RWPE1 (cell line): ENCODE measurements at places on chromosomes 7 and 10.

DNA sequence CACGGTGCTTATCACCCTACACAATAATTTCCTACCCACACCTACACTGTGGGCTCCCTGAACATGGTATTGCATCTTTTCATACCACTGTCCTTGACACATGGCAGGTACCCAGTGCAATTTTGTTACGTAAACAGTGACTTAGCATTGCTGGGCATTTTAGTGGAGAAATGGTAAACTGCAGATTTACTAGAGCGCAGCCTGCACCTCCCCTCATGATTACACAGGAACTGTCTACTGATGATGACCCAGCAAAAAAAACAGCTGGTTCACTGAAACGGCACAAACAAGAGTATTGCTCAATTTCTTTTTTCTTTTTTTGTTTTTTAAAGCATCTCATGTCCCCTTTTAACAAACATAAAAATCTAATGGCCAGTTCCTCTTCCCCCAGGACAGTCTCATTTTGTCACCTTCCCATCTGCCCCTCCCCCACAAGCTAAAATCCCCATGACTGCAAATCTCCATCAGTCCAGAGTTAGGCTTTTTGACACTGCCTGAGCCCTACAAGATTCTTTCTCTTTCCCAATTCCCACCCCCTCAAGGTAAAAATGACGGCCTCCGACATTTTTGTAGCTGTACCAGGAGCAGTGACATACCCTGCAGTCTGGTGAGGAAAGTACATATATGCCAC is 2.8 kb downstream of the ZNF746 start:
- no peak for DNase-seq

GRCh38 chr10:130079614-130080460 is 30.8 kb downstream of the C10orf143 start:
- no peak for DNase-seq

GRCh38 chr7:38168890-38169570 is 9.0 kb upstream of the STARD3NL start:
- DNase-seq = no peak

DNA sequence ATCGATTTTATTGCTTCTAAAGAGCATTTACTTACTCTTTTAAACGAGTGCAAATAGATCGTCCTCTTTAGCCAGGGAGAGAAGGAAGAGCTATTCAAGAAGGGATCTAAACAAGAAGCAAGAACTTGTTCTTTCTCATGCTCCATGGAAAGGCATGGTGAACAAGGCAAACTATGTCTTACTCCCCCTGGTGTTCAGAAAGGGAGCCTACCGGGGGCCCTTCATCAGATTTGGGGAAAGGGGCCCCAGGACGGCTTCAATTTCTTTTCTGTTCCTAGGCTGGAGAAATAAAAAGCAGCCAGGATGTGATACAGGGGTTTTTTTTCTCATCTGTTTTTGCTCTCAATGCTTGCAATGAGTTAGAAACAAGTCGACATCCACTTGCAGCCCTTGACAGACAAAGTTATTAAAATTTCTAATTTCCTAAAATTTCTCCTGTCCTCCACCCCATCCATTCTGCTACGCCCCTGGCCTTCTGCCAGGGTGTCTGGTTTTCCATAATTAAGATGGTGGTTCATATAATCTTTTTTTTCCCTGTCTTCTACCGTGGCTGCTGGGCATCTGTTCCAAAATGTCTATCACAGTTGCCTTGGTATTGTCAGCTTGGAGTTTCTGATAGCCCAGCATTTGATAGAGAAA is 214.4 kb downstream of the CREB5 start:
- DNase-seq = peak; percentile 66

DNA sequence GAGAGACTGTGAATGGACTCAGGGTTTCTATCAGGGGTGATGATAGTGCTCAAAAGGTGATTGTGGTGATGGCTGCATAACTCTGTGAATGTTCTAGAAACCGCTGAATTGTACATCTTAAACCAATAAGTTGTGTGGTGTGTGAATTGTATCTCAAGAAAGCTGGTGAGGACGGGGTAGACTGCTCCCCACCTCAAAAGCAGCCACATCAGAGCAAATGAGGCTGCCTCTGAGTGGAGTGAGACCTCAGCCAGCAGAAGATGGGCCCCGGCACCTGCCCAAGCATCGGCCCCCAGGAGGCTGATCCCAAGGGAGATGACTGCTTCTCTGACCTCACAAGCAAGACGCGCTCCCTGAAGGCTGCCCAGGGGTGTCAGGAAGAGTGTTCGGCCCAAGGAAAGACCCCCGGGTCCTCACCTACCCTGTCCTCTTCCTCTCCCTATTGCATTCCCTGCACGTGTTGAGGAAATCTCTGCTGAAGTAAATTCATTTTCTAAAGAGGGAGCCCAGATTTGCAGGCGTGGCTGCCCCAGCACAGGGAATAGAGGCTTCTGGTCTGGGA is 279.3 kb upstream of the SHH start:
- no peak for DNase-seq

DNA sequence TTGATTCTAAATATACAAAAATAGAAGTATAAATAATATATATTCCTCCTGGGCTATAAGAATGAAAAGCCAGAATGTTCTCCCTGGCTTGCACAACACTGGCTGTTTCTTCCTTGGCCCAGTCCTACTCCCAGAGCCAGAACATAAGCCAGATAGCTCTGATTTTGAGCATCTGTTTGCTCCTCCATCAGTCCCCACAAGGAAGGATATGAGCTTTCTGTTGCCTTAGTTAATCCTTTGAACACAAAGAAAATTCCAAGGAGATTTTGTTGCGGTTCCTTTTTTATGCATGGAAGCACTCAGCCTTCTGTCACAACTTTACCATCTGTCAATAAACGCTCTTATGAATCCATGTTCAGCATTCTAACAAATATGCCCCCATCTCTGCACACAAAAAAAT is 361.8 kb downstream of the IPMK start:
- DNase-seq = no peak

- DNase-seq = peak; percentile 60
These were observed 13.5 kb downstream of the NEUROD6 start for GRCh38 chr7:31327071-31327470.

DNA sequence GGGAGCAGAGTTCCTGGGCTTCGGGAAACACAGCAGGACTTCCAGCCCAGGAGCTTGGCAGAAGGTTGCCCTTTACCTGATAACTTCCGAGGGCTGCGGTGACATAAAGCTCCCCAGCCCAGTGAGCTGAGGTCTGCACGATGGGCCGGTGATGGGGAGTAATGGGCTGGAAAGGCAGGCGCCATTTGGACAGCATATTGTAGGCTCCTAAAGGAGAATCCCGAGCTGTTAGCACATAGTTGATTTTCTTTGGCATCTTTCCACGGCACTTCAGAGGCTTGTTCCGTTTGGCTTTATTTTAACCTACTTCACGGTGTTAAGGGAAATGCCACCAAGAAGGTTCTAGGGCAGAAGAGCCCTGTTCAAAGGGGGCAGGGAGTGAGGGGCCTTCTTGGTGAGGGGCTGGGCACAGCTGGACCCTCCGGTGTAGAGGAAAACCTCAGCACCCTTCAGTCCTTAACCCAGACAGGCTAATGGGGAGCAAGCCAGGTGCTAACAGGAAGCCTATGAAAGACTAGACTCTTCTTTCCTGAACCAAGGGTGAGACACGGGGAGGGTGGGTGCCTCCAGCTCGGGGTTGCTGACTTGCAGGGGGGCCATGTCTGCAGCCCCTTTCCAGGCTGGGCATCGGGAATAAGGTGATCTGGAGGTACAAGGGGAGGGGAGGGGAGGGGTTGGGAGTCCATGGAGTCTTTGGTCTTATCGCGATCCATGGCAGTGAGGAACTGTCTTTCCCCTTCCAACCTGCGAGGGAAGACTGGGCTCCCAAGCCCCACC is 347.7 kb downstream of the GLRX3 start:
- no peak for DNase-seq

DNA sequence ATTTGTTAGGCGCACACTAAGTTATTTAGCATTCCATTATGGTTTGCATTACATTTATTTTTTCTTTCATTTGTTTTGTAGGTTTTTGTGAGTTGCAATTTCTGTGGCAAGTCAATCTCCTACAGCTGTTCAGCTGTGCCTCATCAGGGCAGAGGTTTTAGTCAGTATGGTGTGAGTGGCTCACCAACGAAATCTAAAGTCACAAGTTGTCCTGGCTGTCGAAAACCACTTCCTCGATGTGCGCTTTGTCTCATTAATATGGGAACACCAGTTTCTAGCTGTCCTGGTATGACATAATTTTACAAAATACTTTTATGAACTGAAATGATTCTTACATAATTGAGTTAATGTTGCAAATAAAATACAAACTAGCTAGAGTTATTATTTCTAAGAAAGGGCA is 29.5 kb downstream of the MIOS start:
- DNase-seq = no peak

DNA sequence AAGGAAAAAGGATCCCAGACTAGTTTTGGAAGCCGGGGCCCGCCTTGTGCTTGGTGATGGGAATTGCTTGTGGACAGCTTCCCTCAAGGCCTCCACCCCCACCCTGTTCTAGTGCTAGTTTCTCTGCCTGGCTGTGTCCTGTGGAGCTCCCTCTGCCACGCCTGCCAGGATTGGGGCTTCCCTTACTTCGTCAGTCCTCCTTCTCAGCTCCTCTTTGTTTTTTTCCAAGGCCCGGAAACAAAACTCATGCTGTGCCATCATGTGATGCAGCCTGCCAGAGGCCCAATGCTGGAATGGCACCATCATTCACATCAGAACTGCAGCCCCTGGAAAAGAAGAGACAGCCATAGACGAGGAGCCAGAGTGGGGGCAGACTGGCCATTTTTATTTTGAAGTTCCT is 11.2 kb downstream of the YKT6 start:
- DNase-seq = no peak

GRCh38 chr7:23470330-23471105 is at the start of gene IGF2BP3:
Gene IGF2BP3, minus strand, starts transcription at chr7:23470491. Its CDS starts 381 bp downstream, at chr7:23470110.
- DNase-seq = peak; percentile 81

DNA sequence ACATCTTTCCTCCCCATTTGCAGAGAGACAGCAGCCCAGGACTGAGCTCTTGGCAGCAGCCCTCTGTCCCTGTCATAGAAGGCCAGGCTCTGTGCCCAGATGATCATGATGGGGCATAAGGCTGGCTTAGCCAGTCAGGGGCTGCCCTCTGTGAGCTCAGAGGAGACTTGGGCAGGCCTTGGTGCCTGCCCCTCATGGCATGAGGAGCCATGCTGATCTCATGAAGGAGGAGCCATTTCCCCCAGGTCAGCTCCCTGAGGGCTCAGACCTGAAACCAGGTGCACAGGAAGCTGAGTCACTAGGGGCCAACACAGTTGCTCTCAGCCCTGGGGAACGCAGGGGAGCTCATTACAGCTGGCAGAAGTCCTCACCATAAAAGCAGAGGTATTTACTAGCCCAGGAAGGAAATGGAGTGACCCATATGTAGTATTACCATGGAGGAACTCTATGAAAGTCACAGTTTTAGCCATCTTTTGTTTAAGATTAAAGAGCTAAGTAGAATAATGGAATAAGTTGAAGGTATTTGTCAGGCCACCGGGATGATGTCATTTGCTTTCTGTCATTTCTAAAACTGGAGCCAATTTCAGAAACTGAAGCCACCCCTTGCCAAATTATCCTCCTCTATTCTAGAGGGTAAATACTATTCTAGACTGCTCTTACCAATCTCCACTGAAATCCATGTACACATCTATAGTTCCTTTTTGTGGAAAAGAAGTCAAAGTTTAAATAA is 362.4 kb upstream of the ZNF32 start:
- peak; percentile 4 for DNase-seq

GRCh38 chr10:53607691-53608090 is 835.1 kb upstream of the MBL2 start:
- no peak for DNase-seq

DNA sequence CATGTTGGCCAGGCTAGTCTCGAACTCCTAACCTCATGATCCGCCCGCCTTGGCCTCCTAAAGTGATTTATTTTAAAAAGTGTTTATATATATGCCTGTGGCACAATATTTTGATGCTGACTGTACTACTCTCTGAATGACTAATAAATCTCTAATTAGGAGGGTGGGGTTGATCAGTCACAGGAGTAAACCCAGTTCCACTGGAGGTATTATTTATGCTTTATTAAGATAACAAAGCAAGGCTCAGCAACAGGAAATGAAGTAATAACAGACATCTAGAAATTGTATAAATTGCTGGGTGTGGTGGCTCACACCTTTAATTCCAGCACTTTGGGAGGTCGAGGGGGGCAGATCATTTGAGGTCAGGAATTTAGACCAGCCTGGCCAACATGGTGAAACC is 26.0 kb upstream of the MCU start:
- DNase-seq = peak; percentile 87

DNA sequence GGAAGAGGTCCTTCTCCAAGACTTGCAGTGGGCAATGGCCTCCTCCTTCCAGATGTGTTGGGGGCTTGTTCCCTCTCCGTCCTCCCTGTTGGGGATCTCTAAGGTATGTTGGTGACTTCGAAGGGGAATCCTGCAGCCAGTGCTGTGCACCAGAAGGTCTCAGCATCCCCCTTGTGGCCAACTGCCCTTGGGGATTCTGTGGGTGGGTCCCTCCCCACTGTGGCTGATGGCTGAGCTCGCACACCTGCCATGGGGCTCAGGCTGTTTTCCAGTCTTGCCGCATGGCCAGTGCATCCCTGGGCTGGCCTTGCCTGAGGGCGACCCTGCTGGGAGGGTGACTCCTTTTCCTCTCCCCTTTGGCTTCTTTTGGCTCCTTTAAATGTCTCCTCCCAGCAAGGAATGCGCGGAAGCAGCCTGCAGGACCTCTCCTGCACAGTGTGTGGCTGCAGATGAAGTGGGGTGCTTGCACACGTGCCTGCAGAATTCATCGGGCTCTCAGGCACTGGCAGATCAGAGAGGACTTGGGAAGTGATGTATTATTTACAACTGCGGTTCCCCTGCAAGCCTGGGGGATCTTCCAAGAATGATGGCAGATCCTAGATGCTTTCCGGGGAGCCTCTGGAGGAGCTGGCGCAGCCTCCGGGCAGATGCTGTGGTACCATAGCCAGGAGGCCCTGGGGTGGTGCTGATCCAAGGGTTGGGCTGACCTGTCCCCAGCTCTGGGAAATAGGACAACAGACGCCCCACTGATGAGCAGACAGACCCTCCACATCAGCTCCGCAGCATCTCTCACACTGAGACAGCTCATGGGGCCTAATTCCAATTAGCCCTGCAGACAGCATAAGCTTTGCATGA is 410.0 kb downstream of the TCERG1L start:
- DNase-seq = no peak

DNA sequence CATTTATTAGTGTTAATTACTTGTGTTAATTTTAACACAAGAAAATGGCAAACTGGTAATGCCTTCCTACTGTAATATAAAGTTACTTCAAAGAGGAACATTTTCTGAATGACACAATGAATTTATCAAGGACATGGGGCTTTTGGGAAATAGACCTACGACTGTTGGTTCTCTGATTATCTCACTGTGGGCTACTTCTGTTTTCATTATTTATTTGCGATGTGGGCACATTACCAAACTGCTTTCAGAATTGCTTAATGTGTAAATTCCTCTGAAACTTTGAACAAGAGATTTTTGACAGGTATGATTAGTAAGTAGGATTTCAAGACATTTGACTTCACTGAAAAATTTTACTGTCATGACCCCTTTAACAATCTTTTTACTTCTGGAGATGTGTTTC is 535.6 kb downstream of the CNTNAP2 start:
- DNase-seq = no peak
